ENCODE measurements at places on chromosomes 2 and 18. TPM values are rescaled to one million over a fixed set of nuclear protein-coding genes. Genes with fewer than 3 reads are reported as not detected.

- H3K36me3 ChIP-seq, result no peaks in the 10 kb centered on the region
- DNase-seq, result no peak
- H3K27ac ChIP-seq, result no peak overlapping the region
- no peak overlapping the region for H3K4me3 ChIP-seq
These were observed 86.4 kb downstream of the EML6 start for GRCh38 chr2:54809819-54810218.

CCT7 gene
- 144 TPM for total RNA-seq

- no peaks in the 10 kb centered on the region for H3K27me3 ChIP-seq
- H3K4me3 ChIP-seq, result peak overlapping the region; percentile 97
- DNase-seq, result no peak
- H3K27ac ChIP-seq, result peak overlapping the region; percentile 88
- H3K4me1 ChIP-seq, result peaks cover 13% of the 10 kb centered on the region
These were observed 453 bp upstream of the ANTXR1 start for GRCh38 chr2:69012310-69013141.

DNA sequence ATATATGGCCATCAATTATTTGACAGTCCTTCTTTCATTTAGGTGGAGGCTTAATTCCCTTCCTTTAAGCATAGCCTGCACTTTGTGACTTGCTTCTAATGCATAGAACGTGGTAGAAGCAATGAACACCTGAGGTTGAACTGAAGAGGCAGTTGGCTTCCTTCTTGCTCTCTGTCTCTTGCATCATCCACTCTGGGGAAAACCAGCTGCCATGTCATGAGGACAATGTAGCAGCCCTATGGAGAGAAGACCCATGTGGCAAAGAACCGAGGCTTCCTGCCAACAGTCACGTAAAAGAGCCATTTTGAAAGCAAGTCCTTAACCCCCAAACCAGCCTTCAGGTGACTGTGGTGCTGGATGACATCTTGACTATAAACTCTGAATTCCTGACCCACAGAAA, 46.8 kb downstream of the ATOH8 start:
- H3K27ac ChIP-seq, result no peak overlapping the region
- no peak for DNase-seq
- peaks cover 29% of the 10 kb centered on the region for H3K4me1 ChIP-seq
- peaks cover 4% of the 10 kb centered on the region for H3K36me3 ChIP-seq
- H3K27me3 ChIP-seq, result no peaks in the 10 kb centered on the region
- H3K4me3 ChIP-seq, result no peak overlapping the region

SERPINB4 gene
- total RNA-seq, result not detected

GRCh38 chr18:13315000-13315399, 96.4 kb downstream of the LDLRAD4 start:
- H3K36me3 ChIP-seq, result no peaks in the 10 kb centered on the region
- H3K4me3 ChIP-seq, result no peak overlapping the region
- no peak overlapping the region for H3K27ac ChIP-seq
- no peak for DNase-seq
- H3K4me1 ChIP-seq, result peaks cover 8% of the 10 kb centered on the region
- no peaks in the 10 kb centered on the region for H3K27me3 ChIP-seq

GRCh38 chr2:98800330-98801064, 69.6 kb upstream of the MGAT4A start:
- H3K36me3 ChIP-seq, result no peaks in the 10 kb centered on the region
- H3K4me1 ChIP-seq, result peaks cover 6% of the 10 kb centered on the region
- DNase-seq, result no peak
- no peaks in the 10 kb centered on the region for H3K27me3 ChIP-seq
- no peak overlapping the region for H3K4me3 ChIP-seq

All from thoracic aorta (tissue), 2 donors.